ENCODE measurements at places on chromosomes 12 and 14. TPM values are rescaled to one million over a fixed set of nuclear protein-coding genes. Genes with fewer than 3 reads are reported as not detected.

CLEC2B gene
- 26.4 TPM for total RNA-seq

CCDC196 gene
- not detected for total RNA-seq

COPS7A gene
- total RNA-seq, result 43.5 TPM

REP15 gene
- total RNA-seq, result 13.5 TPM

FLRT2 gene
- total RNA-seq, result 139 TPM

CKAP4 gene
- 41.0 TPM for total RNA-seq

PZP gene
- 0.22 TPM for total RNA-seq

EPYC gene
- total RNA-seq, result not detected

PRB3 gene
- total RNA-seq, result not detected

RNASE7 gene
- total RNA-seq, result not detected

DNA sequence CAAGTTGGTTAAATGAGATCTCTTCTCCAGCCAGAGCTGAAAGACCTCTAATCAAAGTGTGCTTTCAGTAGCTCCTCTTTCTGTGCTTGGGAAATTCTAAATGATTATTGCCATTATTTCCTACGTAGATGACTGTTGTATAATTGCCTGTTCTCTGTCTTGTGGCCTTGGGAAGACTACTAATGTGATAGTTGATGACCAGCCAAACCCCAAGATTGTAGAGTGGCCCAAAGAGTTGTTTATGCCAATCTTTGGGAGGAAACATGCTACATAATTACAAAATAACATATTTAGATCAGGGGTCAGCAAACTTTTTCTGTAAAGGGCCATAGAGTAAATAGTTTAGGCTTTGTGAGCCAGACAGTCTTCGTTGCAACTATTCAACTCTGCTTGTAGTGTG is 135.1 kb upstream of the DIO2 start:
- DNase-seq, result no peak

- DNase-seq, result peak; percentile 74
Measured at GRCh38 chr14:92039063-92039718, 668 bp downstream of the TRIP11 start.

DNA sequence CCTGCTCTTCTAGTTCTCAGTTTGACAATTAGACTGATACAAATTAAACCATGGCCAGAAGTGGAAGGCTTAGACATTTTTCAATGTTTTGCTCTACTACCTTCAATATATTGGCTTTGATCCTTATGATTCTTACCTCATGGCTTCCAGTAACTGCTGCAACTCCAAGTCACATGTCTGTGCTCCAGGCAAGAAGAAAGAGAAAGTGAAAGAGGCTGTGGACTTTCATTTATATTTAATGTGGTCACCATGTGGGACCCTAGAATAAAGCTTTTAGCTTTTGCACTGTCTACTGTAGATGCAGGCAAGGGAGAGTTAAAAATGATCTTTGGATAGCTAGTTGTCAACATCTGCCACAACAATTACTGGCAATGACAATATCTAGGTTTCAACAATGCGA is 214.3 kb upstream of the PDE3A start:
- DNase-seq, result peak; percentile 45

DNA sequence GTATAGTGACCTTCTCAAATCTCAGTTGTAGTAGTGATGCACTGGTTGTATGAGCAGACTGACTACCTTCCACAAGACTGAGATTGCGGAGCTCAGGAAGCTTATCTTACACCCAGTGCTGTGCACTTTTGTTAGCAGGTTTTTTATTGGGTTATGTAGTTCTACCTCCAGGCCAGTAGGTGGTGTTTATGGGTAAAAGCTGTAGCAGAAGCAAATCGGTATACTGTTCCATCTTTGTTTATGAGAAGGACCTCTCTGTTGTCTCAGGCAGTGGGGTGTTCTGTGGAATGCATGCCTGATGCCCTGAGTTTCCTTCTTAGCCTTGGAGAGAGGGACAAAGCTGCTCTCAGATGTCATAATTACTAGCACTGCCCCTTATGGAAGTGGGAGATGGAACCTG is 217.8 kb downstream of the LRFN5 start:
- no peak for DNase-seq

- DNase-seq, result no peak
Measured at GRCh38 chr12:3288690-3289089, 202.3 kb upstream of the PRMT8 start.

GRCh38 chr12:132084621-132085290 is 59.4 kb downstream of the DDX51 start:
- DNase-seq, result peak; percentile 63

- no peak for DNase-seq
Measured at GRCh38 chr12:116138781-116139180, 138.7 kb downstream of the MED13L start.

DNA sequence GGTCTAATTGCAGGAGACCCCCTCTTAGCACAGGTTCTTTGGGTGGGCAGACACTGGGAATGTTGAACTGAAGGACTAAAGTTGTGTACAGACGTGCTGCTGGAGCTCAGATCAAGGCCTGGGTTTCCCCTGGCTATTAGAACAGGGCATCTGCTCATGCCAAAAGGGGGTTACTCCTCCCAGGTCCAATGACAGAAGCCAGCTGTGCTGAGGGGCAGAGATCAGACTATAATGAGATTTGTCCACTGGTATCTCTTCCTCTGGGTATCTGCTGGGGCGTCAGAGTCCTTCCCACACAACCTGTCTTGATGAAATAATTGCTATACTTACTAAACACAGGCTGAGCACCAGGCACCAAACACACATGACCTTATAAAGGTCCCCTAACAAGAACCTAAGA is 42.6 kb downstream of the LTBP2 start:
- DNase-seq, result no peak

- DNase-seq, result peak; percentile 83
Measured at GRCh38 chr14:49892301-49892635, 614 bp upstream of the ARF6 start.

GRCh38 chr12:80551897-80552296 is 107.9 kb downstream of the PTPRQ start:
- DNase-seq, result peak; percentile 63

GRCh38 chr14:34359420-34360117 is 102.5 kb downstream of the SPTSSA start:
- no peak for DNase-seq

GRCh38 chr14:33717866-33718265 is 233.0 kb downstream of the EGLN3 start:
- DNase-seq, result no peak

- no peak for DNase-seq
Measured at GRCh38 chr14:66311990-66312389, 174.2 kb upstream of the CCDC196 start.
